ENCODE measurements at places on chromosomes 3 and 15.

GRCh38 chr3:172272698-172273097, 175.6 kb downstream of the GHSR start:
- DNase-seq, result no peak

- DNase-seq, result no peak
These were observed 77.4 kb downstream of the NEDD4 start for GRCh38 chr15:55915876-55916567.

DNA sequence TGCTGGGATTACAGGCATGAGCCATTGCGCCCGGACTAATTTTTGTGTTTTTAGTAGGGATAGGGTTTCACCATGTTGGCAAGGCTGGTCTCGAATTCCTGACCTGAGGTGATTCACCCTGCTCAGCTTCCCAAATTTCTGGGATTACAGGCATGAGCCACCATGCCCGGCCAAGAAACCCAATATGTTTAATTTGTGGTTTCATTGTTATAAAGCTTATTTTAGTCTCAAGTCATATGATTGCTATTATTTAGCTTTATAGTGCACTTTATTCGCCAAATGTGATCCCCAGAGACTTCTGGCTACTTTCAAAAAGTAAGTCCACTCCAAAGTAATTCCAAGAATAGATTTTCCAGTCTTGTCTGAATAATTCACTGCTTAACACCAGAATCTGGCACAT, 19.3 kb upstream of the SLC4A7 start:
- no peak for DNase-seq

- DNase-seq, result no peak
These were observed 341.4 kb downstream of the CNTN3 start for GRCh38 chr3:74273091-74273490.

GRCh38 chr15:75508840-75509532, 57.5 kb upstream of the SIN3A start:
- peak; percentile 38 for DNase-seq

DNA sequence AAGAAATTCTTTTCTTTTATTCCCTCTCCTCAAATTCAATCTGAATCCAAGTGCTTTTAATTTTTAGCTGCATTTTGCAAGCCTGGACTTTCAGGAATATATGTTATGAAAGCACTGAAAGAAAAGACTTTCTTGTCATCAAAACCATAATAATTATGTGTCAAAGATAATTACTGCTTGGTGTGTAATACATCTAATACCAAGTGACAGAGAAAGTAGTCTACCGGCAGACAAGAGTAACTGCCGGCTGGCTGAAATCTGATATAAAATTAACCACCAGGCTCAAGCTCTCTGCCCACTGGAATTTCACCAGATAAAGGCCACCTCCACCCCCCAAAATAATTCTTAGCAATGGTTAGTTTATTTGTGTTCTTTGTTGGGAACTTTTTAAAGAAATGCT, 220.9 kb upstream of the CDIN1 start:
- DNase-seq, result no peak

DNA sequence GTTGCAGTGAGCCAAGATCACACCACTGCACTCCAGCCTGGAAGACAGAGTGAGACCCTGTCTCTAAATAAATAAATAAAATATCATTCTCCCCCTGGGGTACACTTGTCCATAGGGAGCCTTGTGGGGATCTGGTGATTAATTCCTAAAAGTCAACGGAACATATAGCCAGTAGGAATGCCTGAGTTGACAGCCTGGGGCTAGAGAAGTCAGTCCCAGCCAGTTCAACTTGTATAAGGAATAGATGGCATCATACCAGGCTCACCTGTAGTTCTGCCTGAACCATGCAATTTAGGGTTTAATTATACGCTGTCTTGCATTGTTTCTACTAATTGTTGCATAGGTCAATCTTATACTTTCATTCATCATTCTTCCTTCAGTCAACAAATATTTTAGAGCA, 5.9 kb upstream of the BOC start:
- DNase-seq, result no peak

- no peak for DNase-seq
These were observed 70.3 kb downstream of the SCN5A start for GRCh38 chr3:38579141-38579540.

GRCh38 chr3:72816862-72817355, 31.3 kb downstream of the SHQ1 start:
- DNase-seq, result no peak

GRCh38 chr15:31221936-31222515, 104.6 kb upstream of the KLF13 start:
- no peak for DNase-seq

GRCh38 chr15:29698030-29698701, 124.1 kb downstream of the TJP1 start:
- DNase-seq, result no peak

- no peak for DNase-seq
These were observed 70.8 kb downstream of the ADAM10 start for GRCh38 chr15:58678683-58679082.

- no peak for DNase-seq
These were observed 560.1 kb downstream of the MCTP2 start for GRCh38 chr15:94791510-94791909.

- no peak for DNase-seq
These were observed 984.1 kb upstream of the GBE1 start for GRCh38 chr3:82745544-82745943.

DNA sequence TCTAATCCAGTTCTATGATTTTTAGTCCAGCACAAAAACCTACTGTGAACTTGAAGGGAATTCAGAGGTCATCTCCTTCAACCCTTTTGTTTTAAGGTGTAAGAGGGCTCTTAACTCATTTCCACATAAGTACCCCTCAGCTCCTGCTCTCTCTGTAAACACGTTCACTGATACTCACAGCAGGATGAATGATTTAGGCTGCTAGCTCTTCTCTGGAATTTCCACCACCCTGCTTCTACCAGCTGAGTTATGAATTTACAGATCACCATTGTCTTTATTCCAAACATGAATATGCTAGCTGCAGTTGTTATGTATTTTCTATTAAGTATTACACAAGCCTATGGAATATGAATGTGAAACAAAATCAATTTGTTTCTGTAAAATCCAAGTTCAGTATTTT, 101.3 kb upstream of the NANOGP8 start:
- no peak for DNase-seq

DNA sequence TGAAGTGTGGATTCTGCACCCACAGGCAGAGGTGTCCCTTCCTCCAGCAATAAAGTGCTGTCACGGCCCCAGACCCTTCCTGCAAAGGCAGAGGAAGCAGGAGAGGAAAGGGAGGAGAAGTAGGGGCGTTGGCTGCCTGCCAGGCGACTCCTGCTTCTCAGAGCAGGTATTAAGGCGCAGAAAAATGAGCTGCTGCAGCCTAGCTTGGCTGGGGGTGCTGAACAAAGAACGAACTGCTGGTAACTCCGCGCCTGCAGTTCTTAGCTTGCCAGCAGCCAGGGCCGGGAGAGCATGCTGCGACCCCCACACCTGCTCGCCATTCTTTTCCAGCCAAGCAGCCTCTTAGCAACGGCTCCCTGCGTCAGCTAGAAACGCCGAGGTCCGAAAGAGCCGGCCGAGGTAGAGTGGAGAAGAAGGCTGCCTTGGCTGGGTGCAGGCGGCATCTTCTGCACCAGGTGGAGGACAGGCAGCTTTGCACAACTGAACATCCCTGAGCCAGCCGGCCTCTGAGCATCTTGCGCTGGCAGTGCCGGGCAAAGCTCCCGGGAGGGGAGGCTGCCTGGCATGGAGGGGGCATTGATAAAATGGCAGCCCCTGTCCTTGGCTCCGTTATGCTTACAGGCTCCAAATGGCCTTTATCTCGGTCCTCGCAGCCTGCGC, 296.0 kb downstream of the MEX3B start:
- DNase-seq, result no peak

DNA sequence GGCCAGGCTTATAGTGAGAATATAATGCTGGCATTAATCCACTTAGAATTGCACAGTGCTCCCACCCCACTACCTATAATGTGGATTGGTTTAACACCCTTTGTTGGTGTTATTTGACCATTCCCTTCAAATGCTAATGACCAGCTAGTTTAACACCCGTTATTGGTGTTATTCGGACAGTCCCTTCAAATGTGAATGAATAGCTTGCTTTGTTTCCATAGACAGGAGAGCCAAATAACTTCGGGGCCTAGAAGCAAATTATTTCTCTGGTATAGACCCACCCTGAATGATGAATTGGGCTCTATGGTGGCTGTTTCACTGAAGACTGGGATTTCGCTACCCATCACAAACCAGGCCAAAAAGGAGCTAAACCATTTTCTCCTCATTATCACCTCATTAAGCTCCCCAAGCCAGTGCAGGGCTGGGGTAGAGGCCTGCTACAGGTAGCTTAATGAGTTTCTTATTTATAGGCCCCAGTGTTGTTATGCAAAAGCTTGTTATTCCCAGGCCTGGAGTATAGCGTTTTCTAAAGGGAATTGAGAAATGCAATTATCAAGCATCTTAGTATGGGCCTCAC, 494.1 kb upstream of the DPH6 start:
- DNase-seq, result no peak

GRCh38 chr15:89174476-89174875, 46.9 kb downstream of the RLBP1 start:
- no peak for DNase-seq

DNA sequence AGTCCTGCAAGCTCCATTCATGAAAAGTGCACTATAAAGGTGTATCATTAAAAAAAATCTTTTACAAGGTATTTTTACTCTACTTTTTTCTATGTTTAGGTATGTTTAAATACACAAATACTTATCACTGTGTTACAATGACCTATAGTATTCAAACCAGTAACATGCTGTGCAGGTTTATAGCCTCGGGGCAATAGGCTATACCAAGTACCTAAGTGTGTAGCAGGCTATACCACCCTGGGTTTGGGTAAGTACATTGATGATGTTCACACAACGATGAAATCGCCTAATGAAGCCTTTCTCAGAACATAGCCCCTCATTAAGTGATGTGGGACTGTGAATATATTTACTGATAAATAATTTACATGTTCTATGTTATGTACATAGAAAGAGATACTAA, 104.6 kb downstream of the ATP1B3 start:
- no peak for DNase-seq

DNA sequence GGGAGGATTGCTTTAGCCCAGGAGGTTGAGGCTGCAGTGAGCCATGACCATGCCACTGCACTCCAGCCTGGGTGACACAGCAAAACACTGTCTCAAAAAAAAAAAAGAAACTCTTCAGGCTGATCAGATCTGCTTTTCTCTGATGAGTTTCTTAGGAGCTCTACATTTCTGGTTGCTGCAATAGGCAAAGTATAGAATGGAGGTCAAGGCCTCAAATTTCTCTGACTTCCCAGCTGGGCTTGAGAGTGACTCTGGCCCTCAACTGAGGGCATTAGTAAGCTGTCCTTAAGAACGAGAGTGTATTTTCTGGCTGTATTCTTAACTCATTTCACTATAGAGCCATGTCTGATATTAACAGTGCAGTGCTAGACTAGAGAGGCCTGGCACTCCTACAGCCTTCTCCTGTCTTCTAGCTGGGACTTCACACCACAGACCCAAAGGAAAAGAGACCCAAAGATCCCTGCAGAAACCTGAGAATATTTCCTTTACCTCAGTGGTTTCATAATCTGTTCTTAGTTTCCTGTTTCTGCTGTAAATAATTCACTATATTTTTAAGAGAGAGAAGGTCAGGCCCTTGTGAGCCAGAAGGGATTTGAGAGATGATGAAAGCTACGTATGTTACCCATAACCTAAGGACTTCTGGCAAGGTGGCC, 2.0 kb upstream of the NR1I2 start:
- no peak for DNase-seq

DNA sequence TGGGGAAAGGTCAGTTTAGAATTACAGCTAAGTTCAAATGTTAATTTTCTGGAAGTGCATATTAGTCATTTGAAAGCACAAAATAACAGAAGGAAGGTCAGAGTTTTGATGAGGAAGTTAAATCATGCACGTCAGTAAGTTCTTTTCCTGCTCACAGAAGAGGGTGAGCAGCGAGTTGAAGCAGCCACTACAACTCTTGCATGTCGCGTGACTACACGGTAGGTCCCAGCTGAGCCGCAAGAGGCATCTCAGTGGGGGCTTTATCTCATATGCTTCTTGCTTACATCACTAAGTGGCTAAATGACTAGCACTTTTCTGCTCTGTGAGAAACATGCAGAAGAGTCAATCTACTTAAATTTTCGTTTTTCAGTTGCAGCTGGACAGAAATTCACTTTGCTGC, 21.3 kb upstream of the SEC62 start:
- DNase-seq, result peak; percentile 46

GRCh38 chr3:30682434-30683155, 76.2 kb downstream of the TGFBR2 start:
- DNase-seq, result no peak

DNA sequence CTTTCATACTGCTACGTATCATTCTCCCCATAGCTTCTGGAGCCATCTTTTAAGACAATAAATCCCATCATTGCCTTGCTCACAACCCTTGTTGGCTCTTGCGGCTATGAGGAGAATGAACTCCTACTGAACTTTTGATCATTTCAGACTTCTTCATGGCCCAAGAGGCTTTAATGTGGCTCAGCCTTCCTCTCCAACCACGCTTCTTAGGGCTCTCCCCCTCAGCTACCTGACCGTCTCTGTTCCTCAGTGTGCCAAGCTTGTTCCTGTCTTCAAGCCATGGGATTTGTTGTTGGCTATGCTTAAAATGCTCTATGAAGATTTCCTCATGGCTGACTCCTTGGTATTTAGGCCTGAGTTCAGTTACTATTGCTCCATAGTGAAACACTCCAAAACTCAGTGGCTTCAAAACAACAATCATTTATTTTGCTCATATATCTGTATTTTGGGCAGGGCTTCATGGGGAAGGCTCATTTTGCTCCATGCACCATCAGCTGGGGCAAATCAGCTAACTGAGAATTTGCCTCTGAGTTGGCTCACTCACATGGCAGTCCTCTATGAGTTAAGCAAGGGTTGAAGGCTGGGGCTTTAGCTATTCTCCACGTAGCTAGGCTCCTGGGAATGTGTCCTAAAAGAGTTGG, 47.5 kb downstream of the FOXL2 start:
- DNase-seq, result no peak

GRCh38 chr3:169526246-169526645, 137.3 kb downstream of the MECOM start:
- no peak for DNase-seq

- DNase-seq, result no peak
These were observed 217.2 kb upstream of the UMPS start for GRCh38 chr3:124512881-124513609.

GRCh38 chr3:185815391-185816282, 9.2 kb downstream of the IGF2BP2 start:
- no peak for DNase-seq

DNA sequence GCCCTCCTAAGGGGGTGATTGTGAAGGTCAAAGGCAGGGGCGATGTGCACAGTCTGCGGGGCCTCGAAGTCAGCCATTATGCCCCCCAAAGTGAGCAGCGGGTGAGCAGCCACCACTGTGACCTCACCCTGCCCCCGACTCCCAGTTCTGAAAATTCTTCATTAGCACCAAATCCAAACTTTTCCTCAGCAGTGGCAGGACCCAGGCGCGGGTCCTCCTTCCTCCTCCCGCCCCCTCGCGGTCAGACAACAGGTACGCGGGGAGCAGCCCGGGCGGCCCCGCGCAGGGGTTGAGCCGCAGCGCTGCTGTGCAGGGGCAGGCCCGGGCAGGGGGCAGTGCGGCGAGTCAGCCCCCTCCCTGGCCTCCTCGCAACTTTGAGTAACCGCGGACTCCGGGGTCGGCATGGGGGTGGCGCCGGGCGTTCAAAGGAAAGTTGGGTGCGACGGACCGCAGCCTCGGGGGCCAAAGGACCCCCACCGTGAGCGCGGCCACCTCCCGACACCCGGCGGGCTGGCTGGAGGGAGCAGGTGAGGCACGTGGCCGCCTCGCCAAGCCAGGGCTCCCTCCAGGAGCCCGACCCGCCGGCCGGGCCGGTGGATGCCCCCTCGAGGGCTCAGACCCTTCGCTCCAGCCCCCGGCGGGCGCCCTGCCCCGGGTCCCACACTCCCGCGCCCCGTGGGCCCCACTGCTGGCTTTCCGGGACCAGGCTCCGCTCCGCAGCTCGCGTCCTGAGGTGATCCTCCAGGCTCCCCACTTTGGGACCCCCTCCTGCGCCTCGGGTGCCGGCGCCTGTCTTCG, 49.4 kb upstream of the CCDC174 start:
- no peak for DNase-seq

All from CD4-positive, alpha-beta T cell treated with Interleukin-17A for 4 hours (primary cell).